ENCODE measurements at places on chromosomes 13 and 19. TPM values are rescaled to one million over a fixed set of nuclear protein-coding genes. Genes with fewer than 3 reads are reported as not detected.

GRCh38 chr19:7652061-7652641 lies 15.2 kb downstream of the STXBP2 start:
- no peaks in the 10 kb centered on the region for H3K36me3 ChIP-seq
- no peak overlapping the region for H3K27ac ChIP-seq
- H3K4me1 ChIP-seq = no peaks in the 10 kb centered on the region
- peak overlapping the region; percentile 8 for H3K4me3 ChIP-seq
- peak; percentile 88 for DNase-seq

DNA sequence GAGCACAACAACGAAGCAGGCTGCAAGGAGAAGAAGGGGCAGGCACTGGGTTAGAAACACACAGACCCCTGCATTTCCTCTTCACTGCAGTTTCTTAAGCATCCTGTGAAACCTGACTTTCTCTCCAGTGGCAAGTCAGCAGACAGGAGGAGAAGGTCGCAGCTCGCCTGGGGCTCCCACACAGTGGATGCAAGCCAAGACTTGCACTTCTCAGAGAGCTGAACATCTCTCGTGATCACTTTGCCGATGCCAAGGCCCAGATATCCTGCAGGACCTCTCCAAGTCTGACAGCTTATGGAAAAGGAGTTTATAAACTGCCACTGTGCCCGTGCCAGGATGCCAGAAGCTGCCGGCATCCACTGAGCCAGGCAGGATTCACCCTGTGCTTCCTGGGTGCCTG lies 18.4 kb downstream of the TMEM272 start:
- H3K4me3 ChIP-seq = no peak overlapping the region
- no peaks in the 10 kb centered on the region for H3K27me3 ChIP-seq
- H3K36me3 ChIP-seq = no peaks in the 10 kb centered on the region
- no peak for DNase-seq
- H3K4me1 ChIP-seq = 0 out of 2 replicates have a peak, but pooled peaks cover 3% of the 10 kb centered on the region

GRCh38 chr19:2734589-2735288 lies 5.1 kb downstream of the SLC39A3 start:
- no peak overlapping the region for H3K27ac ChIP-seq
- no peak for DNase-seq

DNA sequence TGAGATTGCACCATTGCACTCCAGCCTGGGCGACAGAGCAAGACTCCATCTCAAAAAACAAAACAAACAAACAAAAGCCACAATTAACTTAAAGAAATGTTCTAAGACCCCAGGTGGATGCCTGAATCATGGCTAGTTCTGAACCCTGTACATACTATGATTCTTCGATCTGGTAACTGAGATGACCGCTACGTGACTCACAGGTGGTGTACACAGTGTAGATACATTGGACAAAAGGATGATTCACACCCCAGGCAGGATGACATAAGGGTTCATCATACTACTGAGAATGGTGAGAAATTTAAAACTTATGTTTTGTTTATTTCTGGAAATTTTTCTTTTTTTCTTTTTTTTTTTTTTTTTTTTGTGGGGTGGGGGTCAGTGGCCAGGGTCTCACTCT lies 6.5 kb downstream of the ZNF426 start:
- H3K27ac ChIP-seq = no peak overlapping the region
- no peak overlapping the region for H3K4me3 ChIP-seq
- H3K4me1 ChIP-seq = no peaks in the 10 kb centered on the region
- peaks cover 4% of the 10 kb centered on the region for H3K27me3 ChIP-seq
- no peak for DNase-seq

The KLK6 gene
- 0.56 TPM for total RNA-seq

GRCh38 chr13:85828094-85828684 lies 29.0 kb upstream of the SLITRK6 start:
- no peaks in the 10 kb centered on the region for H3K4me1 ChIP-seq
- H3K27me3 ChIP-seq = no peaks in the 10 kb centered on the region
- no peaks in the 10 kb centered on the region for H3K36me3 ChIP-seq
- H3K27ac ChIP-seq = no peak overlapping the region

The MCF2L gene
- total RNA-seq = 22.9 TPM

- H3K36me3 ChIP-seq = peaks cover 32% of the 10 kb centered on the region
- no peaks in the 10 kb centered on the region for H3K27me3 ChIP-seq
- no peak for DNase-seq
- H3K4me3 ChIP-seq = no peak overlapping the region
- no peak overlapping the region for H3K27ac ChIP-seq
- peaks cover 21% of the 10 kb centered on the region for H3K4me1 ChIP-seq
These were observed 46.1 kb downstream of the FLT1 start for GRCh38 chr13:28448651-28449358.

DNA sequence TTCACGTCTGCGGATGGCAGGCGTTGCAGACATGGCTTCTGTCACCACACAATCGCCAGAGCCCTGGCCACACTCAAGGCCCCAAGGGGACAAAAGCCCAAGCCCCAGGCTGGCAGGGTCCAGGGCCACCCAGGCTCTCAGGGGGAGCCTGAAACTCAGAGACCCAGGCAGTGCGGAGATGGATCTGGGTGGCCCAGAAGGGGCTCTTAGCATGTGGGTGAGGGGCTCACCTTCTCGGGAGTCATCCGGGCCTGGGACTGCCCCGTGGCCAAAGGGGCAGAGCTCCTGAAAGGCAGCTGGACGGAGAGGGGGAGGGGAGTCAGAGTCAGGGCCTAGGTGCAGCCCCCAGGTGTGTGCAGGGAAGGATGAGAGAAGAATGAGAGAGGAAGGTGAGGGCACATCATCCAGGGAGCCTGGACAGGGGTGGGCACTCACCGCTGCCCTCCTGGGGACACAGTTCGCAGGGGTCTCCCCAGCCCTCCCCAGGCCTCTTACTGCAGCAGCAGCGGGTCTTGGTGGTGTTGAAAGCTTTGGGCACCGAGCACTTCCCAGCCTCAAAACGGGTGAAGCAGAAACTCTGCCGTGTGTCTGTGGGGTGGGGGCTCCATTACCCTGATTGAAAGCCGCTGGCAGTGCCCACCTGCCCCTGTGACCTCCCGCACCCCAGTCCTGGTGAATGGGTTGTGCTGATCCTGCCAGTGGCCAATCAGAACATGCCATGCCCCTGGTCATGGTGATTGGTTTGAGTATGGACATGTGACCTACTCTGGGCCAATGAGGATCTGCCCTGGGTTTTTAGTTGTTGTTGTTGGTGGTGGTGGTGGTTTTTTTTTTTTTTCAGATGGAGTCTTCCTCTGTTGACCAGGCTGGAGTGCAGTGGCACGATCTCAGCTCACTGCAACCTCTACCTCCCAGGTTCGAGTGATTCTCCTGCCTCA lies 37.4 kb downstream of the CCL25 start:
- H3K27ac ChIP-seq = no peak overlapping the region
- DNase-seq = peak; percentile 21
- no peak overlapping the region for H3K4me3 ChIP-seq
- H3K4me1 ChIP-seq = no peaks in the 10 kb centered on the region
- H3K36me3 ChIP-seq = peaks cover 20% of the 10 kb centered on the region

Measured in GM23338 (cell line).